Stimulated activated CD4-positive, alpha-beta T cell treated with anti-CD3 and anti-CD28 coated beads, TNF-alpha, amount 100 ng/mL, for 48 hours (primary cell): ENCODE measurements at places on chromosomes 7 and 10.

- DNase-seq = no peak
These were observed 35.3 kb upstream of the ADD3 start for GRCh38 chr10:109972372-109973001.

- no peak for DNase-seq
These were observed 57.0 kb downstream of the STK32C start for GRCh38 chr10:132250481-132251475.

GRCh38 chr10:4212111-4212630 lies 427.2 kb upstream of the KLF6 start:
- no peak for DNase-seq

GRCh38 chr10:58153751-58154150 lies 113.9 kb downstream of the IPMK start:
- DNase-seq = no peak

DNA sequence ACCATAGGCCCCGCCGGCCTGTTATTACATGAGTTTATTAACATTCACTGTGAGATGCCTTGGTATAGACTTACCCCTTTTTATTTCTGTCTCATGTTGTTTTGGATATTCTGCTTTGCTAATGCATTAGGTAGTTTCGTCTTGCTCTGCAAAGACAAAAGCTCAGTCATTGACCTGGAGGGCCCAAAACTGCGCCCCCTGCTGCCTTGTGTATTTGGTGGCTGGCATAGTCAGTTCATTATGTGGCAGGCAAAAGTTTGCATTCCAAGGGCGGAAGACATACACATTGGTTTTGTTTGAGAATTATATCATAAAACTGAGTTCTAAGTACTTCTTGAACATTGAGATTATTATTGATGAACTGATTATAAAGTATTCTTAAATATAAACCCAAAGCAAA lies 372.5 kb downstream of the SDK1 start:
- DNase-seq = peak; percentile 13

- DNase-seq = no peak
These were observed 15.4 kb downstream of the NFE2L3 start for GRCh38 chr7:26167303-26167934.

DNA sequence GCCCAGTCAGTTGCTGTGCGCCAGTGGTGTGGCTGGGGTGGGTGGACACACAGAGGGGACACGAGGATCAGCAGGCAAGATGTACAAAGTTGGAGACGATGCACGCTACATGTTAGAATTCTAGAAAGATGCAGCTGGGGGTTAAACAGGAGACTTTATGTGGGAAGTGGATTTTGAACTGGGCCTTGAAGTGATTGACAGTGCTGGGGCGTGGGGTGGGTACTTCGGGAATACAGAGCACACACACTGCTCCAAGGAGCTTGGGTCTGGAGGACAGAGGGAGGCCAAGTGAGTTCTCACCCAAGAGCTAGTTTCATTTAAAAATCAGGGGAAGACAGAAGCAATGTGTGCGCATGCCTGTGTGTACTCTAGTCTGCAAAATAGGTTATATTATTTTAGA lies 87.1 kb downstream of the CREM start:
- no peak for DNase-seq

GRCh38 chr7:149104749-149105148 lies 14.2 kb upstream of the ZNF786 start:
- DNase-seq = no peak

DNA sequence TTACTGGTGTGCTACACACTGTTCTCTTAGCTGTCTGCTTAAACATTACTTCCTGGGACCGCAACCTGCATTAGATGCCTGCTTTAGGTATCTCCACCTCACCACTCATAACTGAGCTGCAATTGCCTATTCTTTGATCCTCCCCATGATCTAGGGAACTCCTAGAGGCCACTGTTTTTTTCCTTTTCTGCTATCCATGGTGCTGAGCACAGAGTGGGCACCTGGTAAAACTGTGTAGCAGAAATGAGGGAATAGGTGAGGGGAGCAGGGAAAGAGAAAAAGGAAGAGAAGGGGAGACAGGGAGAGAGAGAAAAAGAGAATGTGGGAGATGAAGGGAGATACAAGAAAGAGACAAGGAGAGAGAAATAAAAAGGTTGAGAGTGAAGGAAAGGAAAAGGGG lies 434.9 kb downstream of the ADRA2A start:
- no peak for DNase-seq

- DNase-seq = no peak
These were observed 417.5 kb upstream of the GRM3 start for GRCh38 chr7:86226191-86226590.

DNA sequence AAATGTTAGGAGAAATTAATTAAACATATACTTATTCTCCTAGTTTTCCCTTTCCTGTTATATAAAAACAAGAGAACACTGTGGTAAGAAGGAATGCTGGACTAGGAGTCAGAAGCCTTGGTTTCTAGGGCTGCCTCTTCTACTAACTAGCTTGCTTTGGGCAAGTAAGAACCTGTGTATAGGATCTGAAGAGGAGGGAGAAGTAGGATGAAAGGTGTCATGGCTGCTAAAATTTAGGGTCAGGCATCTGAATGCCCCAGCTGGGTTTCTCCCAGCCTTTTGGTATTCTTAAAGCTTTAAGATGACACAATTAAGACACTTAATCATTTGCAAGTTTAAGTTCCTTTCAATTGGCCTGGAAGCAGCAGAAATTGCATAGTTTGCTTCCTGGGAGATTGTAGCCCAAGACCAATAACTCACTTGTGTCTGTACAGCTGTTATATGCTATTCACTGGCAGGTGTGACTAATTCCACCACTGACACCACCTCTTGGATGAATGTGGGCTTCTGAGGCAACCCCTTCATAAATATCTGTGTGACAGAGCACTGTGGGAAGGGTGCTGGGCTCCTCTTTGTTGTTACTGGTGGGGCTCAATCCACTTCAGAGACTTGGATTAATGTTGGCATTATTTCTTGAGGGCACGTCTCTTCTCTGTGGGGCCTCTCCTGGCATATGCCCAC lies 137.2 kb downstream of the LRMDA start:
- DNase-seq = no peak
